ENCODE measurements at places on chromosomes 7 and 10.

DNA sequence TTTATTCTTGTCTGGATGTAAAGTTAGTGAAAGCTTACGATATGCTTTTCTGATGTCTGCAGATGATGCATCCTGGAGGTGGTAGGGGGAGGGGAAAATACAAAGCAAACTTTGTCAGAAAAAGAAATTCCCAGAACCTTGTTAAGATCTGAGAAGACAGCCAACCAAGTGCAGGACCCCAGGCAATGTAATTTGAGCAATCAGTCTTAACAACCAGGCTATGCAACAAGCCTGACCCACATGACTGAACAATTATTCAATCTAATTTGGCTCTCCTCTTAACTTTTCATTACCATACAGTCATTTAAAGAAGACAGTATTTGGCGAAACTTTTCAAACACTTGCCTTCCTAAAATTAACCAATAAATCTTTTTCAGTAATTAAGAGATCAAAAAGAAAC lies 74.5 kb downstream of the DNAJC1 start:
- DNase-seq: no peak

DNA sequence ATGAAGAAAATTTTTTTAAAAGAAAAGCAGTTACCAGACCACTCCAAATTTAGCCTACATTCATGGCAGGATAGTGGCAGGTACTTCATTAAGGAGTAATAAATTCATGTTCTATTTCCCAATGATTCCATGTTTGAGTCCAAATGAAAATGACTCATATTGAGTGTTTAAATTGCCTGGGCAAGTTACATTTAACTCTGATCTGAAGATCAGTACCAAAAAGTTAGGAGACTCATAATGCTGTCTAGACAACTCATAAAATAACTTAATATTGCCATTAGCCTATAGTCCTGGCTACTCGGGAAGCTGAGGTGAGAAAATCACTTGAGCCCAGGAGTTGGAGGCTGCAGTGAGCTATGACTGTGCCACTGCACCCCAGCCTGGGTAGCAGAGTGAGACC lies 13.0 kb downstream of the BRAF start:
- no peak for DNase-seq

DNA sequence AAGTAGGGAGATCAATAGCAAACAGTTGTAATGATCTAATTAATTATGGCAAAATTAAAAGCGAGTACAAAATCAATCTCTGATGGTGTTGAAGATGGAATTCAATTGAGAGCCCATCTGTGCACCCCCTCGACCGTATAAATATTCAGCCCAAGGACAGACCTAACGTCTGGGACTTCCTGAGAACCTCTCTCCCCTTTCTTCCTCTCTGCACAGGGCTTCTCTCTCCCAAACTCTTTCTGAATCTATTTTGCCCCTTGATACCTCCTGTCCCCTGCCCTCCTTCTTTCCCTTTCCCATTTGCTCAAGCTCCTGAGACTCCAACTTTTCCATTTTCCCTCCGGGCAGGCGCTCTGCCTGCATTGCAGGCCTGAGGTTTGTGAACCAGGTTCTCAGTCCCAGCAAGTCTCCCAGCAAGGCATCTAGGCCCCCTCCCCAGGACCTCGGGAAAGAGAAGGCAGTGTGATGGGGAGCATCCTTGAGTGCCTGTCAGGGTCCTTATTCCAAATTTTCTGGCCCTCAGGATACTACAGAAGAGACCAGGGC lies 8.5 kb upstream of the PAX2 start:
- DNase-seq: no peak

- no peak for DNase-seq
These were observed 129.6 kb upstream of the ANKRD1 start for GRCh38 chr10:91050371-91051034.

GRCh38 chr7:134891262-134891695 lies 95.0 kb upstream of the AGBL3 start:
- peak; percentile 85 for DNase-seq

GRCh38 chr10:12394241-12395033 lies 45.1 kb downstream of the CAMK1D start:
- no peak for DNase-seq

- no peak for DNase-seq
These were observed 125.8 kb downstream of the RAPGEF5 start for GRCh38 chr7:22231141-22231540.

DNA sequence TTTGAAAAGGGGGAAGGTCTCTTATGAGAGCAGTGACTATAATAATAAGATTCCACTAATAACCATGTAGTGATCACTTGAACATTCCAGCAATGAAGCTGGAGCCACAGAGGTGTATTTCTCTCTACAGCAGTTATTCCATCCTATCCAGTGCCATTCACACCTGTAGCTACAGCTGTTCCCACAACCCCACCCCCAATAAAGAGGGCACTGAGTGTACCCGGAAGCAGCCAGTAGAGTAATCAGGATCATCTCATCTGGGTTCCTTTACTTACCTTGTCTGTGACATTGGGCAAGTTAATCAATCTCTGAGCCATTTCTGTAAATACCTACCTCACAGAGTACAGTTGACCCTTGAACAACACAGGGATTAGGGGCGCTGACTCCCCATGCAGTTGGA lies 188.7 kb downstream of the KIAA1217 start:
- no peak for DNase-seq

- DNase-seq: no peak
These were observed at the start of gene DLX5 for GRCh38 chr7:97024209-97025129. DLX5 (minus strand) TSS chr7:97024831; CDS start chr7:97024623, 208 bp downstream.

DNA sequence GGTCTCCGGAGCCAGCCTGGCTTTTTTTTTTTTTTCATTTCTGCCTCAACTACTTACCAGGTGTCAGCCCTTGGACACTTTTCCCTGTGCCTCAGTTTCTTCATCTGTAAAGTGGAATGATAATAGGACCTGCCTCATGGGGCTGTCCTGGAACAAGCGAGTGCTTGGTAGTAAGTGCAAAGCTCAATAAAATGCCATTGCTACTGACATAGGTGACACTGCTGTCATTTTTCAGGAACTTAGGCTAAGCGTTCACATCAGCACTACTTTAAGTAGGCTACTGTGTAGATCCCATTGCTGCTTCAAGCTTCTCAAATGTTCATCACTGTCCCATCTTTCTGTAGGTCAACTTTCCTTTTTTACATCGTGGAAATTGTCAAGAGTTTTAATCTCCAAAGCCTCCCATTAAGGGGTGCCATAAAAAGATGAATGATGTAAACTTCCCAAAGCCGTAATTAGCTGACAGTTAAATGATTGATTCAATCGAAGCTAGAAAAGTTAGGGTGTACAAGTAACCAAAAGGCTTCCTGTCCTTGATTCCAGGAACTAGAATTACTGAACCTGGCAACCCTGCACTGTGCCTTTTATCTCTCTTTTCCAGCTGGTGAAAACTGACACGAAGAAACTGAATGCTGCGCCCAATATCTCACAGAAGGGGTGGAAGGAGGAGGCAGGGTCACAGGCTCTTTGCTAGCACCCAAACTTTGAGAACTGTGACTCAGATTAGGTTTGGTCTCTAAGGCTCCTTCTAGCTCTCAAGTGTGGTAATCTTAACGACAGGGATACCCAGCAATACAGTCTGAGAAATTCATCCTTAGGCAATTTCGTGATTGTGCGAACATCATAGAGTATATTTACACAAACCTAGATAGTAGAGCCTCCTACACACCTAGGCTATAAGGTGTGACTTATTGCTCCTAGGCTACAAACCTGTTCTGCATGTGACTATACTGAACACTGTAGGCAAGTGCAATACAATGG lies 861 bp upstream of the USP6NL start:
- no peak for DNase-seq

DNA sequence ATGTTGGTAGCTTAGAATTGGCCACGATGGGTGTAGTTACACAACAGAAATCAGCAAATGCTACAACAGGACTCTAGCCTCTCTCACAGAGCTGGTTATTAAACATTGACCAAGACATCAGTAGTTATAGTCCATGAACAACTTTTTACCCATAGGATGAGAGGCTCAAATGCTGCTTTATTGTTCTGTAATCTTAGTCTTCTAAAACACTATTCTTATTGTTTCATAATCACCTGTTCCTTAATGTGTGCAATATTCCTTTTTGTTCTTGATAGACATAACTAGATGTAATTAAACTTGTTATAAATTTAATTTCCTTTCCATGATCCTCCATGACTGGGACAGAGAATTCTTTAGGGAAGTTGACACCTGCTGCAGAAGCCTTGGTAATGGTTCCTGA lies 356.9 kb downstream of the EXOC4 start:
- no peak for DNase-seq

- no peak for DNase-seq
These were observed 243.7 kb upstream of the SP8 start for GRCh38 chr7:21030237-21030871.

DNA sequence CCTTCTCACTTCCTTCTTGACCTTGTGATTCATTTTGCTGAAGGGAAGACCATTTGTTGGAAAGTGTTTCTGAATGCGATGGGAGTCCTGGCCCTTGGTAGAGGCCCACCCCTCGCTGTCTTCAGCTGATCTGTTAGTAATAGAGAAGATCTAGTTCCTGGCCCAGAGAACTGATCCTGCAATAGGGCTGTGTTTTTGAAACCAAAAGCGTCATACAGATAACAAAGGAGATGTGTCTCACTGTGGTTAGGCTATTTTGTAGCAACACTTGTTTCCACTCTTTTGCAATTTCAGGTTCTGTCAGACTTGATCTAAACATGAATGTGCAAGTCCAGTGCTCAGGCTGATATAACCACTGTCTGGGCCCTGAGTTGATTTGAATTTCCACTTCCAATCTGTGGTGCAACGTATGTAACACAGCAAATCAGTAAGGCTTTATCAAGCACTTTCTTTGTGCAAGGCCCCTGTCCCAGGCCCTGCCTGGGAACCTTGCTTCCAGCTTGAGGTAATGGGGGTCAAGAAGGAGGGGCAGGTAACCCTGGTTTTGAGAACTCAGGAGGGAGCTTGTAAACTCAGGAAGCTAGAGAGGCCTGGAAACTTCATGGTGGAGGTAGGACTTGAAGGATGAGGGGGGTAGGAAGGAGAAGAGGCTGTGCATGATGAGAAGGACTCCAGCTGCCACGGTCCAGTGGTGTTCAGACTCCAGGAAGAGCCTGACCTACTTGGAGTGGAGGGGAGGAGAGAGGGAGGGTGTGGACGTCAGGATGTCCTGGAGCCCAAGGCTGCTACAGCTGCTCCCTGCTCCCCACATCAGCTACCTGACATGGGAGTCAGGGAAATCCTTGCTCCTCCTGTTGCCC lies 42.2 kb upstream of the SRGN start:
- DNase-seq: no peak

DNA sequence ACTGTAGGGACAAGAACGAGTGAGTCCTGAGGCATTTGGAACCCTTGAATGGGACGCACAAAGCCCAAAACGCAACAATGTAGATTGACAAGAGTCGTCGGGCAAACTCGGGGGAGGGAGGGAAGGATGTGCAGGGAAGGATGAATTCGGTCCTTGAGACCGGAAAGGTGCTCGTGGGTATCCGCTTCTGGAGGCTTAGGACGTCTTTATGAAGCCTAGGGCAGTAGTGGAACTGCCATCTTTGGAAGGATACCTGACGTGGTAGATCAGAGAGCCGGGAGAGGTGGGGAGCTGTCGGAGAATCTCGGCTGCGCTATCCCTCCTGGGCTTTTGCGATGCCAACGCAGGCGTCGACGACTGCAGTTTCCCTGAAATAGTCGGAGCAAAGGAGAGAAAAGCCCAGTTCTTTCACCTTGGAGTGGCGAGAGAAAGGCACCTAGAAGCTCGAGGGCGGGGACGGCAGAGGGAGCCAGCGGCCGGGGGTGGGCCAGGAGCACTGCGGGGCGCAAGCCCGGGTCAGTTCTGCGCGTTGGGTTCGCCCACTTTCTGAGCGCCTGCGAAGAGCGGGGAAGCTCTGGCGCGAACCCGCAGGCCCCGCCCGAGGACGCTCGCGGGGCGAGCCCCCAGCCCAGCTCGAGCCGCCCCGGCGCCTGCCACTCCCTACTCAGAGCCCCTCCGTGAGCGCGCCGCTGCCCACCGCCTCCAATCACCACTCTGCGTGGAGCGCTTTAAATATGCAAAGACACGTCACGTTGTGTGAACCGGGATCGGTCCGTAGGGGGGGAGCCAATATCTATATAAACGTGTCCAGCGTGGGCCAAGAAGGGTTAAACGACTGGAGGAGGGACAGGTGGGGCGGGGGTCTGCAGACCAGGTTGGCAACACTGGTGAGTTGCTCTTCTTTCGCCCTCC lies at the start of gene CYP26C1:
Gene CYP26C1, plus strand, starts transcription at position 824 of the 912 bp plus-strand sequence. CDS start 466 bp downstream, outside the sequence.
- no peak for DNase-seq

DNA sequence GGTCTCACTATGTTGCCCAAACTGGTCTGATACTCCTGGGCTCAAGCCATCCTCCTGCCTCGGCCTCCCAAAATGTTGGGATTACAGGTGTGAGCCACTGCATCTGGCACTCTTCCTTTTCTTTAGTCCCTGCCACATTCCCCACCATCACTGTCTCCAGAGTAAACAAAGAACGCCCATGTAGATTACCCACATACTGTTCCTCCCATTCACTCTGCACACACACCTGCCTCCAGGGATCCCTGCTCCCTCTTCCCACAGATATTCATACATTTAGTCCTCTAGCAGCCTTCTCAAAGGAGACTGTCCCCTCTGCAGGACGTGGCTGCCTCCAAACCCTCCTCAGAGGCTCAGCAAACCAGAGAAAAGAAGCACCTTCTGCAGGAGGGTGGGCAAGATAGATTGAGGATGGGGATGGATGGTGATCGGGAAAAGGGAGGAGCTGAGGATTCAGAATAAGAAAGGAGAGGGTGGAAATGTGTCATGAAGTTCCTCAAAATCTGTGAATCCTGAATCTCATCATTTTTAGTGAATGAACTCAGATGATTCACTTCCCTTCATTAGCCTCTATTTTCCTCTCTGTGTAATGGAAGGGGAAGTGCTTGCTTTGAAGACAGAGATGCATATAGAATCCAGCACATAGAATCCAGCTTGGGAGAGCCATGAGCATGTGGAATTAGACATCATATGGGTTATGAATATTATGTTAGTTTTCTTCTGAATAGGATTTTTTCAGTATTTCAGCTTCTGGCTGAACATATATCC lies 5.5 kb upstream of the PLAU start:
- no peak for DNase-seq

DNA sequence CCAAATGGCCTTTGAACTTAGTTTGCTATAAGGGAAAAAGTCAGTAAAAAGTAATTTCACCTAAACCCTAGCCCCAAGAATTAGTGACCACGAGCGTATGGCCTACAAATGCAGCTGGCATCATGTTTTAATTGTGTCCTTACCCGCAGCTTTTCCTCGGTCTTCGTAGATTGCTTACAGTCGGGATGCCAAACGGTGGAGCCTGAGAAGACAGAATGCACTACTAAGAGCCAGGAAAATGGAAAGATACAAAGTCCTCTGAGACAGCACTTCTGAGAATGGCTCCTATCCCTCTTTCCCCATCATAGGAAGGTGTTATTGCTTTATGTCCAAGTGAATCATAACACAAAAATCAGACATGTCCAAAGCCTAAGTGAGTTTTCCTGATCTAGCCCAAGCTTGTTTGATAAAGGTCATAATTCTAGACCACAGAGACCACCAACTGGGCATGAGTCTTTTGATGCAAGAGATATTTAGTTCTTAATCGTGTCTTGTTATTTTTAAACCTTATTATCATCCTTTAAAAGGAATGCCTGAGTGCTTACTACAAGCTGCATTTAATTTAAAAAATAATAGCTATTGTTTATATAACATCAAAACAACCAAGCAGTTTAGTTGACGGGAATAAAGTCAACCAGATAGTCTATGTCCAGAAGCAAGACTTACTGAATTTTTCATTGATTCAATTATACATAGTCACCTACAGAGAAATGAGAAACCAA lies 83.7 kb upstream of the AFAP1L2 start:
- DNase-seq: no peak

Measured in non-pigmented ciliary epithelial cell (primary cell).